NCI-H187 (cell line): ENCODE measurements at places on chromosomes 2 and 18.
A peak's percentile ranks its signal among the peaks of the same experiment; 100 is the strongest.

DNA sequence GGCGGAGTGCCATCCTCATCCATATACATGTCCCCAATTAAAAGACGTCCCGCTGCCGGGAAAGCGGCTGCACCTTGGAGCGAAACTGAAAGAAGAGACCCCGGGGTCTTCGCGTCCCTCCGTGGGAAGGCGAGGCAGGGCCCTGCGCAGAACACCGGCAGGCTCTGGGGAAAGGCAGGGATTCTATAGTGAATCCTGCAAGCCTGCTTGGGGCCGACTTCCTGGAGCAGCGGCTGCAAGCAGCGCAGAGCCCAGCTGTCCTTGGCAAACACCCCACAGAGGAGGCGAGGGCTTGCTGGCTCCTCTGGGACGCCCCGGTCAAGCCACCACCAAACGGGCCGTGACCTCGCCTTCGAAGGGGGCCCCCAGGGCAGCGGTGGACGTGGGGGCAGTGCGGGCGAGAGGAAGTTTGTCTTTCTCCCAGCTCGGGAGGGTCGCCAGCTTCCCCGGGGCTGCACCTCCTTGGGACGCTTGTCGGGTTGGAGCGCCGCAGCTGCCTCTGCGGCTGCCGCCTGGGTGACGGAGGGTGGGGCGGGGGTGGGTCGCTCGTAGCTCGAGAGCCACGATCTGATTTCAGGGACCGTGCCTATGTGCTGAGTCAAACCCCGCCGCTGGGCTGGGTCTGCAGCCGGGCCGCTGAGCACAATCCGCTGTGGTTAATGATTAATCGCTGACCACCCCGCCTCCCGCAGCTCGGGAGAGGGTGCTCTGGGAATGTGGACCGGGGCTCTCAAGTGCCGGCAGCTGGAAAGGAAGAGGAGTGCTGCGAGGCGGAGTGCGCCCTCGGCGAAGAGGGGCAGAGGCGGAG lies 486 bp upstream of the GPR39 start:
- DNase-seq = peak; percentile 66

DNA sequence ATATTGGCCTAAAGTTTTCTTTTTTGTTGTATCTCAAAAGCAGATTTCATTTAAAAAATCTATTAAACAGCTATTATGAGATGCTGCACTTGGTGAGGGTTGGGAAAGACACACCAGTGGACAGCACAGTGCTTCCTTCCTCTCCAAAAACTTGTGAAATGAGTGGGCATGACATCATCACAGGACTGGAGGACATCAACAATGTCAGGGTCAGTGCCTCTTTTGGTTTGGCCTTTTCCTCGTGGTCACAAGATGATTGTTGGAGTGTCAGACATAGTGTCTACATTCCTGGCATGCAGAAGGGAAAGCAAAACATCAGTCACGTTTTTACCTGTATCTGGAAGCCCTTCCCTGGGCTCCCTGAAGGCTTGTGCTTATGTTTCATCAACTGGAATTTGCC lies 49.6 kb downstream of the IL1R2 start:
- DNase-seq = no peak

DNA sequence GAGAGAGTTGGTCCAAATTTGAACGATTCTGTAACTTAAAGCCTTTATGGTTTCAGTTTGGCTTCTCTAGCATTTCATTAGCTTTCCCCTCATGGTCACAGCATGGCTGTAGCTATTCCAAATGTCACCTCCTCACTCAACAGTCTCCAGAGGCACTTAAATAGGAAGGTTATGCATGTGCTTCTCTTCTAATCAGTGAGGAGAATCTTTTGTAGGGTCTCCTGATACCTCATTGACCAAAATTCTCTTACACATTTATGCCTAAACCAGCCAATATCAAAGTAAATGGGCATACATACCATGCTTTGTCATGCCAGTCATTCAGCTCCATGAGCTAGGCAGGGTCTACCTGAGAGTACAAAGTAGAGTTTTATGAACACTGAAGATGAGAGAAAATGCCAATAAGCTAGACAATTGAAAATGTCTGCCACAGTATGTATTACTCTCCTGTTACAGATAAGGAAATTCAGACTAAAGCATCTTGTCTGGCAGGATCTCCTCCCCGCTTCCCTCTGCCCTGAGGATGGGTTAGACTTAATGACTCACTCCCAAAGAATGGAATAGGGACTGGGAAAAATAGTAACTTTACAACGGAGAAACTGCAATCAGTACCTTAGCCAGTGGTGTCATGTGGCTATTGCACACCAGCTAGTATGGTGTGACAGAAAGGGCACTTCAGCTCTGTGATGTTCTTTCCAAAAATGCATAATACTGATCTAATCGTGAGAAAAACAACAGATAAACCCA lies 15.4 kb downstream of the DSG2 start:
- no peak for DNase-seq

GRCh38 chr2:109721135-109721534 lies 73.0 kb upstream of the RGPD5 start:
- DNase-seq = no peak
